IPS DF 6.9 (cell line): ENCODE measurements at places on chromosomes 16 and 17.

- DNase-seq, result no peak
Observed at GRCh38 chr17:82212331-82213250, at the start of gene CCDC57. Gene CCDC57 (minus strand): TSS chr17:82212842. CDS start chr17:82201944, 10,898 bp downstream.

GRCh38 chr16:58454856-58455255 is 45.1 kb upstream of the NDRG4 start:
- no peak for DNase-seq

GRCh38 chr17:14451729-14452191 is 150.9 kb downstream of the HS3ST3B1 start:
- no peak for DNase-seq

GRCh38 chr16:88597856-88598491 is 27.8 kb downstream of the ZC3H18 start:
- DNase-seq, result no peak

GRCh38 chr17:8125947-8126490 is 2.1 kb upstream of the HES7 start:
- DNase-seq, result no peak

GRCh38 chr17:54172096-54172984 is 349.6 kb downstream of the KIF2B start:
- peak; percentile 45 for DNase-seq

DNA sequence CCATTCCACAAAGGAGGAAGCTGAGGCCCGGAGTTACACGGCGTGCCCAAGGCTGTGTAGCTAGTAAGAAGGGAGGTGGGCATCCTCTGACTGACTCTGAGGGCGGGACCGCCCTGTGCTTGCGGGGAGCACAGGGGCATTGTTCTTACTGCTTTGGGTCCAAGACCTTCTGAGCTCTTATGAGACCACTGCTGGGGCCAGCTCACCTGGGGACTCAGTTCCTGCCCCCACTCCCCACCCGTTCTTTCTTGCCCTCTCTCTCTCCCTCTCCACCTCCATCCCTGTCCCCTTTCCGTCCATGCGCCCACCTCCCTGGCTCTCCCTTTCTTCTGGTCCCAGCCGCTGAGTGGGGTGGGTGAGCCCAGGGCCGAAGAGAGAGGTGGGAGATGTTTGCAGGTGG is 19.6 kb downstream of the CCR7 start:
- no peak for DNase-seq

DNA sequence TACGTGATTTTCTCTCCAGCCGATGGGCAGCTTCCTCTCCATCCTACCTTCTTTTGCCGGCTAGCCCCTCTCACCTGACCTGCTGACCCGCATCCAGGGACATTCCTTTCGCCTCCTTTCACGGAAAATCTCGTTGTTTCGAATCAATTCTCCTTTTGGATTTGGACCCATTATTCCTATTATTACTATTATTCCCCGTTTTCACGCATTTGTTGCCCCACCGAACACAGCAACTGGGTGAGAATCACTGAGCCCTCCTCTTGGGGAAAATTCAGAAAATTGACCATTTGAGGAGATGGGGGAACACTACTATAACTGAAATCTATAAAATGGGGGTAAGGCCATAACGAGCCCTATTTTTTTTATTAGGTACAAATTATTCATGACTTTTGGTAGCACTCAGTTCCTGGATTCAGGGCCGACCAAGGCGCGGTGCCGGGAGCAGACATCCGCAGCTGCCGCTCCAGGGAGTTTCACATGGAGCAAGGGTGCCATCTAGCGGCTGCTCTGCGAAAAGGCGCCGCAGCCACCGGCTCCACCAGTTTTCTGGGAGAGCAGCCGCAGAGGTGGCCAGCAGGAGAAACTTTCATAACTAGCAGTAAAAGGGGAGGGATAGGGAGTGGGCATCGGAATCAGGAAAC is 3.3 kb upstream of the HOXB8 start:
- no peak for DNase-seq

GRCh38 chr17:1629504-1630310 is 1.1 kb upstream of the SLC43A2 start:
- no peak for DNase-seq

DNA sequence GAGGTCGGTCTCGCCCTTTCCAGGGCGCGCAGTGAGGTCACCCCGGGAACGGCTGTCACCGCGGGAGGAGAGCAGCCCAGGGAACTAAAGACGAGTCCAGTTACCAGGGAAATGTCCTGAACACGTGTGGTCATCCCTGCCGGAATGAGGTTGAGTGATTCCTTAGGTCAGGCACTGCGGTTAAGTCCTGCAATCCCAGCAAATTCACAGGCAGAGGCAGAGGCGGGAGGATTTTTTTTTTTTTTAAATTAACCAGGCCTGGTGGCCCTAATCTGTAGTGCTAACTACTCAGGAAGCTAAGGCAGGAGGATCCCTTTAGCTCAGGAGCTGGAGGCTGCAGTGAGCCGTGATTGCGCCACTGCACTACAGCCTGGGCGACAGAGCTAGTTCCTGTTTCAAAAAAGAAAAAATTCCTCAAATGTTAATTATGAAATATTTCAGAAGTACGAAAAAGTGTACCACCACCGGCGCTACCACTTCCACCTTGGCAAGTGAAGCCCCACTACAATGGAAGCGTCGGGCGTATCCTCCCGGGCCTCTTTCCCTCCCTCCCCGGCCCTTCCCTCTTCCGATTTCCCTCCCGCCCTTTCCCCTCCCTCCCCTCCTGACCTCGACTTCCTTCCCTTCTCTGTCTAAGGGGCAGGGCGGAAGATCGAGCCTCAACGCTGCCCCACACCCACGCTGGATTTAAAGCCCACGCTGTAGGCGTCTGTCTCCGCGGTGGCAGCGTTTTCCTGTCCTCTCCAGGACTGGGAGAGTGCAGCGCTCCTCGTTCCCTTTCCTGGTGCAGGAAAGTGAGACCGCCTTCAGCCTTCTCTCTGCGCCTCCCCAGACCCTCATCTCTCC is 27.3 kb downstream of the SLFN11 start:
- DNase-seq, result peak; percentile 20

- DNase-seq, result no peak
Observed at GRCh38 chr16:24668481-24669061, 60.9 kb upstream of the TNRC6A start.

GRCh38 chr17:64154717-64155116 is 24.8 kb upstream of the ERN1 start:
- no peak for DNase-seq

DNA sequence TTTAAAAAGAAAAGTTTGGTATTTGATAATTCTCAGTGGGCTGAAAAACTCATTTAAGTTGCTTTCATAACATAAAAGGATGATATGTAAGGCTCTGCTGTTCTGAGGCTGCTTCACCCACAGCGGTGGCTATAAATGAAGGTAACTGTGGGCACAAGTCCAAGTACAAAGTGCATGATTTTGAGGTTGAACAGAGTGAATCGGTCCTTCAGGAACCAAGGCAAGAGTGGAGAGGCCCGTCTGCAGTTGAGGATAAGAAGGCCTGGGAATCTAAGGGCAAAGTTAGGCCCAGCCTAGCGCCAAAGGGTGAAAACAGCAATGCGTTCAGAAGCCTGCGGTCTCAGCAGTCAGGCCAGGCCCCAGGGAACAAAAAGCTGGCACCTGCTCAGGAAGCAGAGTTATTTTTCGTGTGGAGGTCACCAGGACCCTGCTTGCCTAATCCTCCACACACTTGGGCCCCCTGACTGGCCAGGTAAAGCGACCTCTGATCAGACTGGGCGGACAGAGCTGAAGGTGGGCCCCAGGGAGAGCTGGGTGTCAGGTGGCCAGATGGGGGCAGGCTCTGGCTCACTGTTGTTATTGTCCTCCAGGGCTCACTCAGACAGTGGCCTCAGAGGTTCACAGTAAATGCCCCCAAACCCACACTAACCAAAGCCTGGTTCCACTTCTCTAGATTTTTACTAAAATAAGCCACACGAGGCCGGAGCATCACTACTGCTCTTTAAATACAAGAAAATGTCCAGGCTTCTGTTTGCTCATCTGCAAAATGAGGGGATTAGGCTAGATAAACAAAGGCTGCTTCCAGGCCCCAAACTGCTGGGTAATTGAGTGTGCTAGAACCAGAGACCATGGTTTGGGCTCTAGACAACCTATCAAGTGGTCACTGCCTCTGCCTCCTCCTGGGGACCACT is 46.5 kb downstream of the TEX2 start:
- DNase-seq, result no peak

GRCh38 chr17:51119415-51120356 is 982 bp downstream of the SPAG9 start:
- no peak for DNase-seq

GRCh38 chr16:11128211-11129141 is 127.5 kb downstream of the SOCS1 start:
- no peak for DNase-seq

DNA sequence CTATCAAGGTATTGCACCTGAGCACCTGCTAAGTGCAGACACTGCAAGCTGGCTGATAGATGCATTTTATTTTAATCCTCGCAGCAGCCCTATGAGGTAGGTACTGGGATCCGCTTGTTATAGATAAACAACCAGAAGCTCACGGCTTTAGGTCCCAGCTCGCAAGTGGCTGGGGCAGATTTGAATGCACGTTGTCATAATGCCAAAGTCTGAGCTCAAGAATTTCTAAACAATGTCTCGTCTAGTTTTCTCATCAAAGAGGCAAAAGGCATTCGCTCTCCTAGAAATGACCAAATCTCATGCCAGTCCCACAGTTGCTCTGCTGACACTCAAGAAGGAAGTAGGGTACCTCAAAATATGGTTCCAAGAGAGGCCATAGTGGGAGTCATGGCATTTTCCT is 20.5 kb downstream of the SOX9 start:
- no peak for DNase-seq

DNA sequence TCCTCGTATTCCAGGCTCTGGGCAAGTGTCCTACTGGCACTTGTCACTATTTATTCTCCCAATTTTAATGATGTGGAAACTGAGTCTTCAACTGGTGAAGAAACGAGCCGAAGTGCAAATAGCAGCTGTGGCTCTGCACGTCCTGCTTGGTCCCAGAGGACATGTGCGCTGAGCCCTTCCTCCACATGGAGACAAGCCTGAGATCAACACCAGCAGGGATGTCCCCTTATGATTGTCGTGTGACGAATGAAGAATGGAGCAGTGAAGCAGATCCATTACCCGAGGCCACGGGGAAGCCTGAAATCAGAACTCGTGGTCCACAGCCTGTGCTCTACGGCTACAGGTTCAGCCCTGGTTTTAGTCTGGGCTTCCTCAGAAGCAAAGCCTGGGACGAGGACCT is 61.0 kb downstream of the FOXL1 start:
- DNase-seq, result no peak

- no peak for DNase-seq
Observed at GRCh38 chr17:10025976-10026901, 121.2 kb upstream of the RCVRN start.

DNA sequence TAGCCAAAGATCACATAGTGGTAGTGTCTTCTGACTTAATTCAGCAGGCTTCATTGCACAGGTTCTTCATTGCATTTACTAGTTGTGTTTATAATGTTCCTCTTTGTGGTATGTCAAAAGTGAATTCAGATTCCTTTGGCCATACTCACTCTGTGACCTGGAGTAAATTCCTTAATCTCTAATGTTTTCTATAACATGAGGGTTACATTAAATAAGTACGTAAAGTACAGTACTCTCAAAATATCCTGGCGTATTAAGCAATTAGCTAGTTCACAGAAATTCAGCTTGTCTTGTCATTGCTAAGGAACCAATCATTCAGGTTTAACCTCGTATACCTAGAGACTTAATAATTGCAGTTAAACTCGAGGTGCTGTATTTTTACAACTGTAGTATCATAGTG is 4.2 kb downstream of the RPS6KB1 start:
- no peak for DNase-seq

- DNase-seq, result no peak
Observed at GRCh38 chr17:69972251-69972650, 102.8 kb upstream of the KCNJ16 start.

DNA sequence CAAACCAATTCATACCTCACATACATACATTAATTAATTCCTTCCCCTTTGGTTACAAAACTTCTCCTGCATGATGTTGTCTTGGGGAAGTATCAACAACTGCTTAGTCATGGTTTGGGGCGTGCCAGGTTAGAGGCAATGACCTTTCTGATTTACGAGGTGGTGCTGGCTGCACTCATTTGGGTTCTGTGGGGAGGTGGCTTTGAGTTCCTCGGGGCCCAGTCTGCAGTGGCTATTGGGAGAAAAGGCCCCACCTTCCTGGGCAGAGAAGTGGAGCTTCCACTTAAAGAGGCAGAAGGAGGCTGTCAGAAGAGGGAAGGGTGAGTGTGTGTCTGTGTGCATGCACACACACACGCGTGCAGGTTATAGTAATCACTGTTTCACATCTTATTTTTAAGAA is 10.2 kb upstream of the ETV4 start:
- no peak for DNase-seq

- DNase-seq, result no peak
Observed at GRCh38 chr16:78668393-78668792, 568.9 kb downstream of the WWOX start.

DNA sequence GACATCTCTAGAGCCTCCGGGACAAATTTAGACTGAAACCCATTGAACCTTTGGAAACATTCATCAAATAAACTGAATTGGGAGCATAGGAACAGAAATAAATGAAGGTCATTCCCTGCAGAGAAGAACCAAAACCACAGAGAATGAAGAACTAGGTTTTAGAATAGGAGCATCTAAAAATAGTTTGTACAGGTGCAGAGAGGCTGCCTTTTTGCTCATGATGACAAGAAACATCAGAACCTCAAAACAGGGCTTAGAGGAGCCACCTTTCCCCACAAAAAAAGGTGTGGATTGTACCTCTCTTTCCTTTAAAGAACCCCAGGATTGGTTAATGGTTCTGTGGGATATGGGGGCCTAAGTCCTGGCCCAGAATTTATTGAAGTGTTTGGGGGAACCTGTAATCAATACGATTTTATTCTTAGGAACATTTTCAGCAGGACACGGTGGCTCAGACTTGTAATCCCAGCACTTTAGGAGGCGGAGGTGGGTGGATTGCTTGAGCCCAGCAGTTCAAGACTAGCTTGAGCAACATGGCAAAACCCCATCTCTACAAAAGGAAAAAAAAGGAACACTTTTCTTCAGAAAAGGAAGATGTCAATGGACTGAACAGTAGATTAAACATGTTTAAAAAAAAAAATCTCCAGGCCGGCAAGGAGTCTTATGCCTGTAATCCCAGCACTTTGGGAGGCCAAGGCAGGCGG is 37.7 kb upstream of the SLC47A1 start:
- DNase-seq, result no peak

DNA sequence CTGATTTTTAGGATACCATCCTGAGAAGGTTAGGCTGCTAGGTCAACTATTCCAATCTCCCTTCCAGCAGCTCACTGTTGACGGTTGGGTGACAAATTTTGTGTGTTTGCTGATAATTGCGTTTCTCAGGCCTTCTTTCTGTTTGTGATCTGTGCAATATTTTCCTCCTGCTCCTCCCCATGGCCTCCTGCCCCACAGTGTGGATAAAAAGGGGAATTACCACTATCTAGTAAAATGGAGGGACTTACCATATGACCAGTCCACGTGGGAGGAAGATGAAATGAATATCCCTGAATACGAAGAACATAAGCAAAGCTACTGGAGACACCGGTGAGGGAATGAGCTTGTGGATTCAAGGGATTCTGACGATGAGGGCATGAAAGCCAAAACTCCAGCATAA is 9.2 kb downstream of the CHD3 start:
- DNase-seq, result no peak

- DNase-seq, result no peak
Observed at GRCh38 chr16:86528061-86528929, 18.0 kb downstream of the FOXF1 start.

- DNase-seq, result no peak
Observed at GRCh38 chr17:51374209-51374608, 113.9 kb downstream of the UTP18 start.

GRCh38 chr17:21286066-21286770 is 1.7 kb downstream of the MAP2K3 start:
- no peak for DNase-seq

- no peak for DNase-seq
Observed at GRCh38 chr17:49889500-49889899, 41.6 kb upstream of the TAC4 start.
